ENCODE measurements at places on chromosomes 5 and 9.

DNA sequence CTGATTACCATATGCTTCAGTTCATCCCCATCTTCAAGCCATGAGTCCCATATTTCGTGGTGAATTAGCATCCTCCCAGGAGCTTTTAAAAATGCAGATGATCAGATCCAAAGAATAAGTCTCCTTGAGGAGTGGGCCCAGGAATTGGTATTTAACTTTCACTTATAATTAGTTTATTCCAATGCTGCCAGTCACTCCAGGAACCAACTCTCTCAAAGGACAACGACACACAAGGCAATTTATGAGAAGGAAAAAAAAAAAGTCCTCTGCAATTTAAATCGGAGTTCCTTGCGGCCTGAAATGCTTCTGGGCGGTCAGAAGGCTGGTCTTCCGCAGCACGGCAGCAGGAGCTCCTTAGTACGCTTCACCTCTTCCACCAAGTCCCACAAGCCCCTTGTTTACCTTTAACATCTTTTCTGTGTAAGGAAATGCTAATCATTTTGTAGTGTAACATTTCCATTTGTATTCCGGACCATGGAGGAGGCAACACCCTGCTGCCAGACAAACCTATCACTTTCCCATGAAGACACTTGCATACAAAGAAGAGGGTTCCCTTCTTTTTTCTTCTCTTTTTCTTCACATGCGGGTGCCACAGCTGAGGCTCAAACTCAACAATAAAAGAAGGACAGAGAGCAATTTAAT lies 16.3 kb upstream of the KCNV2 start:
- no peak for DNase-seq

DNA sequence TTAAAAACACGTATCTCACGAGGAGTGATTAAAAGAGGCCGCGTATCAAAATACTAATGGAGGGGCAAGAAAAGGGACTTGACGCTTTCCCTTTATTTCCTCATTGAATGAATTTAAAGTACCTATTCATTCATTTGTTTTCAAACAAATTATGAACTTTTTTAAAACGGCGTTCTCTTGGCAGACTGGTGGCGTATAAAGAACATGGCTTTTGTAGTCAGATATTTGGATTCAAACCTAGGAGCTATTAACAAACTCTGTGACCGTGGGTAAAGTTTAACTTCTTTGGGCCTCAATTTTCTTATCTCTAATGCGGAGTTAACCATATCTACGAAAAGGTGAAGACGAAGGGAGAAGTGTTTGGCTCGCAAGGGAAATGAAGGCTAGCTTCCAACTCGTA lies 876 bp downstream of the CAAP1 start:
- no peak for DNase-seq

DNA sequence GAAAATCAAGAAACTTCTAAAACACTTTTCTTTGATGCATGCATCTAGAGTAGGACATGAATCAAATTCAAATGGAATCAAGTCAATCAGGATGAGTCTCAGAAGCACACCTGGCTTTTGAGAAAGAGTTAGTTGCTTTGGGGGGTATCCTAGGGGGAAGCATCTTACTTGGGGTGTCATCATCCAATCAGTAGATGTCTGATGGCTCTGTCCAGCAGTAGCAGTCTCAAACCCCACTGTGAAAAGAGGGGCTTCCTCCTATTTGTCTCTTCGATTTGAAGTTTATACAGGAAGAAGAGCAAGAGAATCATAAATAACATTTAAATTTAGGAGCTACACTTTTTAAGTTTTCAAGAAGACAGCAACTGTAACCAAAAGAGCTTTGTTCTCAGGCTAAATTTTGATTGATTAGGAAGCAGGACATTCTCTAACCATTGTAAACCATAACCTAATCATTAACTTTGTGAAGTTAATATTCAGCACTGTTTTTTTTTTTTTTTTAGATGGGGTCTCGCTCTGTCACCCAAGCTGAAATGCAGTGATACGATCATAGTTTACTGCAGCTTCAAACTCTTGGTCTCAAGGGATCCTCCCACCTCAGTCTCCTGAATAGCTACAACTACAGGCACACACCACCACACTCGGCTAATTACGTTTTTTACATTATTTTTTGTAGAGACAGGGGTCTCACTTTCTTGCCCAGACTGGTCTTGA lies 614.7 kb downstream of the CSNK1G3 start:
- DNase-seq = no peak

DNA sequence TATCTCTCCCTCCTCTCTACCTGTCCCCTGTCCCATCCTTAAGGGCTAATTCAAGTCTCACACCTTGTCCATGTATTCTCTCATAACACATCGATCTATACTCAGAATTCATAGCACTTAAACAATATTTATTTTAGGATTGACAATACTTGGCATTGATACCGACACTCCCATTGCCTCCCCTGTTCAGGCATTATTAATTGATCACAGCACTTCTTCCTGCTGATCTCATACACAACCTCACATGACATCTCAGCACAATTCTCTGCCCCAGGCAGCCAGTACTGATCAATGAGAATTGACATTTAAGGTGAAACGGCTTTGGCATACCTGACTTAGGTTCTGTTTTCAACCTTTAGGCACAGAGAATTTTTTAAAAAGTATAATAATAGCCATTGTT lies 582.4 kb upstream of the BRINP1 start:
- DNase-seq = no peak

DNA sequence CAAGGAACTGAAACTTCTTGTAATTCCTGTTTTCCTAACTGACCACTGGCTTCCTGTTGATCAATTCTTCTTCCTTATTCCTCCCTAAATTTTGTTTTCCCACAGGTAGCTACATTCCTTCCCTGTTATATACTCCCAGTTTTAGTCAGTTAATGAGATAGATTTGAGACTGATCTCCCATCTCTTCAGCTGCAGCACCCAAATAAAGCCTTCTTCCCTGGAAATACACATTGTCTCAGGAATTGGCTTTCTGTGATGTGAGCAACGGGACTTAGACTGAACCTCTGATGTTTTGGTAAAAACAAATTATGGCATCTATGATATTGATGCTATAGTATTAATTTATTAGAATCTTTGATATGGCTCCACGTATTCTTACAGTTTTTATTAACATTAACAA lies 617.3 kb upstream of the ST8SIA4 start:
- DNase-seq = no peak

DNA sequence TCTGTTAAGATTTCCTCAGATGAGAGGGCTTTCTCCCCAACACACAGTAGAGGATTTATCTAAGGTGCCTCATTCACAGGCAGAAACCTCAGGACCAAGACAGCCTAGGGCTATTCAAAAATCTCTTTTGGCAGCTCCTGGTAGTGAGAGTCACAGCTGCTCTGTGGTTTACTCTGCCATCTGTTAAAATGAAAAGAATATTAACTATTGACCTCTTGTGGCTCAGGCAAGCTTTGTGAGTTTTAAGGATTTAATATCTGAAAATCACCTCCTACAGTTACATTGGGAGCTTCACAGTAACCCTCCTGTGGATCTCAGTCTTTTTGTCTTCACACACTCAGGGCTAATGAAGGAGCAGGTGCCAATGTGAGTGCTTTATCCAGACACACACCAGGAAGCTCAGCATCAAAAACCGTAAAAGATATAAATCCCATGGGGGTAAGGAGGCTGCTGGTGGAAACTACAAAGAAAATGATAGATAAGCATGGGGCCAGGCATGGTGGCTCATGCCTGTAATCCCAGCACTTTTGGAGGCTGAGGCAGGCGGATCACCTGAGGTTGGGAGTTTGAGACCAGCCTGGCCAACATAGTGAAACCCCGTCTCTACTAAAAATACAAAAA lies 29.7 kb downstream of the PPP1R2B start:
- DNase-seq = no peak

DNA sequence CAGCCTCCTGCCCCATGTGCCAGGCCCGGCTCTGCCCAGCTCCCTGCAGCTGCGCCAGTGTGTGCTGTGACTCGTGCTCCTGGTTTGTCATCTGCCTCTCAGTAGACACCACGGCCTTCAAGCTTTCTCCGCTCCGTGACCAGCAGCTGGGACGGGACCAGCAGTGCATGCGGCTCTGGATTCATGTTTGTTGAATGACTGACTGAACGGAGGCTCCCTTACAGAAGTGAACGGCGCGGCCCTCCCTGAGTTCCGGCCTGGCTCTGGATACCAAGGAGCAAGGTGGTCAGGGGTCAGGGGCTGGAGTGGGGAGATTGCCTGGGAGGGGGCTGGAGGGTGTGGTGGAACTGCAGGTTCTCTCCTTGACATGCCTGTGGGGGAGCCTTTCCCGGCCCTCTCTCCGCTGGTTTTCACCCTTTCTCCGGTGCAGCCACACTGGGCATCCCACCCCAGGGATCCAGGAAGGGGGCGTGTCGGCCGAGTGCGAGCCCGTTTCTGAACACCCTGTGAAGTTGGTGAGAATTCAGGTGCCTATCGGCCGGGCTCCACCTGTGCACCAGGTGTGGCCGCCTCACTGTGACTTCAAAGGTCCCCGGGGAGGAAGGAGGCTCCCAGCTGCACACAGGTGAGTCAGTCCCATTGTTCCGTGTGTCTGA lies 11.1 kb upstream of the CEP72 start:
- DNase-seq = no peak

GRCh38 chr5:104172976-104173375 lies 610.4 kb upstream of the NUDT12 start:
- DNase-seq = no peak

DNA sequence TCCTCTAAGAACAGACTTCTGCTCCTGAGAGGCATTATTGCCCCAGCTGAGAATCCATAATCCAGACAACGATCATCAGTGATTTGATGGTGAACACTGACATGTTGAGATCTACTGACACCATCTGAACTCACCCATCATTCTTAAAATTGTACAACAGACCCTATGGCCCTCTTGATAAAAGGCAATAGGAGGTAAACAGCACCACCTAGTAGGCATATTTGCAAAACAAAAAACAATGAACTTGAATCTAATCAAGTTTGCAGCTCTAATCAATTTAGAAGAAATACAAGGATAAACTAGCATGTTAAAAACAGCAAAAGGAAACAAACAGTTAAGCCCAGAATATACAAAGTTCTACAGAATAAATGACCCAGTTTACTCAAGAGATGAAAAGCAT lies 89.6 kb downstream of the SFXN1 start:
- DNase-seq = no peak

GRCh38 chr5:38380537-38380936 lies 122.2 kb downstream of the EGFLAM start:
- DNase-seq = no peak

GRCh38 chr5:142618130-142618523 lies 67.8 kb downstream of the FGF1 start:
- no peak for DNase-seq

DNA sequence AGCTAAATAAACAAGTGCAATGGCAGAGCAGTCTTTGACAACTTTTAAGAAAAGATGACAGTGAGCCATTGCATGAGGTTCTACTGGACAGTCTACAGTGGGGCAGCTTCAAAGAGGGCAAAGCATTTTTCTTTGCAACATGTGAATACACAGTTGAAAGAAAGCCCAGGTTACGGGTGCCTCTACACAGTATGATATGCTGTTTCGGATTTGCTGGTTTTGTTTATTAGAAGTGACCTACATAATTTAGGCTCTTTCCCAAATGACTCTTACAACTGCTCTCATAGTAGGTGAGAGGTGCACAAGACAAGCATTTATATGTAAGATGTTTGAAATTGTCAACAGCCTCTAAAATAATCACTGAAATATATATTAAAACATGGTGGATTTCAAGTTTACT lies 62.4 kb downstream of the MEF2C start:
- no peak for DNase-seq

GRCh38 chr9:90827181-90827871 lies 25.7 kb downstream of the SYK start:
- DNase-seq = no peak

DNA sequence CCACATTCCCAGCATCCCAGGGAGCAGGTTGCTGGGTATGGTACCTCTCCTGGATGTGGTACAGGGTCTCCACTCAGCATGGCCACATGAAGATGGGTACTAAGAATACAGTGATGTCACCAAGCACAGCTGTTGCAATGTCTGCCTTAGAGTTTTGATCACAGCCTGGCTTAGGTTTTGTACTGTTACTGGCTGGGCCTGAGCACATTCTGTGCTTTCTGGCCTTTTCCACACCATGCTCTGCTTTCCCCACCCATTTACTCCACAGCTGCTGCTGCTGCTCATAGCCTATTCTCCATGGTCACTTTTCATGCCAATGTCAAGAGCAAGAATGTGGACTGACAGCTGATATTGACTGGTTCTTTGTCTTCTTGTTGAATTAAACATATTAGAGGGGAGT lies 481.9 kb downstream of the ARHGEF28 start:
- no peak for DNase-seq

DNA sequence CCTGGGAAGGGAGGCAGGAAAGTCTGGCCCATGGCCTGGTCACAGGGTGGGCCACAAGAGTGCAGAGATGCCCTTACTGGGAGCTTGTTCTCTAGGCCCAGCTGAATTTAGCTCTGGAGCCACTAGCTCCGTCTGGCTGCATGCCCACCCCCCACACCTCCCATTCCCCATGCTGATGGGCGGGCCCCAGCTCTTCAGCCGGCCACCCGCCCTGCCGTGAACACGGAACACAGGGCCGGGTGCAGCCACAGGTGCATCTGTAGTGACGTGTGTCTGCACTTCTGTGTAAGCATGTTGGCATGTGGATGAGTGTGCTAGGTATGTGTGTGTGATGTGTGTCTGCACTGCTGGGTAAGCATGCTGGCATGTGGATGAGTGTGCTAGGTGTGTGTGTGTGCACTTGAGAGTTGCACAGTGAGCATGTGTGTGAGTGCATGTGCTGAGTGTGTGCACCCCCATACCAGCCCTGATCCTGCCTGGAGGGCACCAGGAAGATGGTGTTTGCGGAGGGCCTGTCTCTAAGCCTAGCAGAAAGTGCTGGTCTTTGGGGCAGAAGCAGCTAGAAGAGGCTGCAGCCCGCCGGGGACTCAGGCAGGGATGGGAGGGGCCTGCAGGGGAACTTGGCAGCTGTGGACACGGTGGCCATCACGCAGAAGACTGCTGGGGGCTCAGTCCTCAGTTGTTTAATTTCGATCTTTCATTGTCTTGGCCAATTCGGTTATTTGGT lies 136.4 kb downstream of the CACNA1B start:
- no peak for DNase-seq

DNA sequence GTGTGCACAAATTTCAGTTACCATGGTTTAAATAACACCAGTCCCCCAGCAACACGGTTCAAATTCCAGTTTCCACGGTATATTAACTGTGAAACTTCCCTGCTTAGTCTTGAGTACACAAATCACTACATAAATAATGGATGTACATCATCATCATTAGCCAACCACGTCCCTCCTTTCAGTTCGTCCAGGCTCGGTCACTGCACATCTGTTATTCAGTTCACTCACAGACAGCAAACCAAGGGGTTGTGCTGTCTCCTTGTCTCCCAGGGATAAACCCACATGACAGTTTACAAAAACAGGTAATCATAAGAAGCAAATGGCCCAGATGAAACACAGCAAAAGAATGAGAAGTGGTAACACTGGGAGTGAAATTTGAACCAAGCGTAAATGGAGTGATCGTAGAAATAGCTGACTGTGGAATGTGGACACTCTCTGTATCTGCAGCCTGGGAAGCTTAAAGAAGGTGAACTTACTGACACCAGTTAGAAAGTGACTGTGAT lies 61.0 kb upstream of the RAD23B start:
- DNase-seq = no peak

- DNase-seq = no peak
Observed at GRCh38 chr5:173204185-173204979, 30.6 kb downstream of the NKX2-5 start.

Data from activated gamma-delta T cell treated with anti-CD3 and anti-CD28 coated beads, Interleukin-2, amount 50 U/mL, for 16 hours (primary cell).